ENCODE measurements at places on chromosomes 16 and 17.

GRCh38 chr17:47810200-47810821 is 11.3 kb downstream of the OSBPL7 start:
- peak; percentile 64 for DNase-seq

DNA sequence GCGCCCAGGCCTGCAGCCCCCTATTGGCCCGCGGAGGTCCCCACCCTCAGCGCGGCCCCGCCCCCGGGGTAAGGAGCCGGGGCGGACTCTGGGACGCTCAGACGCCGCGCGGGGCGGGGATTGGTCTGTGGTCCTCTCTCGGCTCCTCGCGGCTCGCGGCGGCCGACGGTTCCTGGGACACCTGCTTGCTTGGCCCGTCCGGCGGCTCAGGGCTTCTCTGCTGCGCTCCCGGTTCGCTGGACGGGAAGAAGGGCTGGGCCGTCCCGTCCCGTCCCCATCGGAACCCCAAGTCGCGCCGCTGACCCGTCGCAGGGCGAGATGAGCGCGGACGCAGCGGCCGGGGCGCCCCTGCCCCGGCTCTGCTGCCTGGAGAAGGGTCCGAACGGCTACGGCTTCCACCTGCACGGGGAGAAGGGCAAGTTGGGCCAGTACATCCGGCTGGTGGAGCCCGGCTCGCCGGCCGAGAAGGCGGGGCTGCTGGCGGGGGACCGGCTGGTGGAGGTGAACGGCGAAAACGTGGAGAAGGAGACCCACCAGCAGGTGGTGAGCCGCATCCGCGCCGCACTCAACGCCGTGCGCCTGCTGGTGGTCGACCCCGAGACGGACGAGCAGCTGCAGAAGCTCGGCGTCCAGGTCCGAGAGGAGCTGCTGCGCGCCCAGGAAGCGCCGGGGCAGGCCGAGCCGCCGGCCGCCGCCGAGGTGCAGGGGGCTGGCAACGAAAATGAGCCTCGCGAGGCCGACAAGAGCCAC is at the start of gene NHERF1:
NHERF1 (plus strand) TSS at position 100 of the 750 bp plus-strand sequence; CDS start at position 319, 219 bp downstream.
- peak; percentile 84 for DNase-seq

GRCh38 chr17:5619088-5619740 is 34.9 kb upstream of the NLRP1 start:
- DNase-seq = no peak

DNA sequence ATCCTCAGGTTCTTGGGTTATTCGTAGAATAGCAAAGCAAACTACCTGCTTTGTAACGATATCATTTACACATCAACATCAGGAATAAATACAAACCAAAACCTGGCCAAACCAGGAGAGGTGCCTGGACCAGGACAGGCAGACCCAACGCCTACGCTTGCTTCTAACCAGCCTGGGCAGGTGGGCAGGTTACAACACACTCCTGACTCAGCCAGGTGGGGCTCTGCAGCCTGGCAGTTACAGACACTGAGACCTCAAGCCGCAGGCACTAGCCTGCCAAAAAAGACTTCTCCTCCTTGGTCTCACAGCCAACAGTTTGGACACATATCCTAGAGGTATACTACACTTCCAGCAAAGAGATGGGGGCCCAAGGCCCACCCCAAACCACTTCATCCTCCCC is 14.0 kb downstream of the ANKRD11 start:
- DNase-seq = no peak

- no peak for DNase-seq
Measured at GRCh38 chr16:50675686-50676610, 5.2 kb downstream of the SNX20 start.

DNA sequence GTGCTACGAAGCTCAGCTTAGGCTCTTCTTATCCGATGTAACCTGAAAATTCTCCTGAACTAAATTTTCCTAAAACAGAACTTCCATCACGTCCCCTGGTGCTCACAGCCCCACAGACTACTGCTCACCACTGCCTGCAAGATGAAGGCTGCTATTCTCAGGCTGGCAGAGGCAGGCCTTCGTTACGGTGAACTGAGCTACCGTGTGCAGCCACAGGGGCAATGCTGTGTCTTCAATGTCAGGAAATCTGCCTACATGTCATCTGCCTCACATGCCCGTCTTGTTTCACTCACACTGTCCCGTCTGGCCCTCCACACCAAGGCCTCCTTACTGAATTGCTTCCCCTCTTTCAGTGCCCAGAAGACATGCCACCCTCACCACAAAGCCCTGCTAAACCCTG is 15.9 kb downstream of the EMC8 start:
- no peak for DNase-seq

DNA sequence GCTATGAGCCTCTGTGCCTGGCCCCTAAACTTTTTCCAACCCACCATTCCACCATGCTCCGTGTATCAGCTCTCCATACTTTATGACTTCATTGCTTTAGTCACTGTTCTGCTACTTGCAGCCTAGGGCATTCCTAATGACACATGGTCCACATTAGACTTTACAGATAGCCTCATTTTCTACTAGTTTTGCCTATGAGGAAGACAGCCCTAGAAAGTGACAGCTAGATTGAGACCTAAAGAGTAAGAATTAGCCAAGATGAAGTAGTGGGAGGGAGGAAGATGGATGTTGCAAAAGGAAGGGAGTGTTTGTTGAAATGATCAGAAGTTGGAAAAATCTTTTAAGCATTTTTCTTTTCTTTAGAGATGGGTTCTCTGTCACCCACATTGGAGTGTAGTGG is 11.0 kb downstream of the C16orf54 start:
- no peak for DNase-seq

GRCh38 chr17:42111871-42112551 is 503 bp downstream of the DHX58 start:
- DNase-seq = no peak

GRCh38 chr16:66890799-66891198 is 10.5 kb downstream of the PDP2 start:
- no peak for DNase-seq

DNA sequence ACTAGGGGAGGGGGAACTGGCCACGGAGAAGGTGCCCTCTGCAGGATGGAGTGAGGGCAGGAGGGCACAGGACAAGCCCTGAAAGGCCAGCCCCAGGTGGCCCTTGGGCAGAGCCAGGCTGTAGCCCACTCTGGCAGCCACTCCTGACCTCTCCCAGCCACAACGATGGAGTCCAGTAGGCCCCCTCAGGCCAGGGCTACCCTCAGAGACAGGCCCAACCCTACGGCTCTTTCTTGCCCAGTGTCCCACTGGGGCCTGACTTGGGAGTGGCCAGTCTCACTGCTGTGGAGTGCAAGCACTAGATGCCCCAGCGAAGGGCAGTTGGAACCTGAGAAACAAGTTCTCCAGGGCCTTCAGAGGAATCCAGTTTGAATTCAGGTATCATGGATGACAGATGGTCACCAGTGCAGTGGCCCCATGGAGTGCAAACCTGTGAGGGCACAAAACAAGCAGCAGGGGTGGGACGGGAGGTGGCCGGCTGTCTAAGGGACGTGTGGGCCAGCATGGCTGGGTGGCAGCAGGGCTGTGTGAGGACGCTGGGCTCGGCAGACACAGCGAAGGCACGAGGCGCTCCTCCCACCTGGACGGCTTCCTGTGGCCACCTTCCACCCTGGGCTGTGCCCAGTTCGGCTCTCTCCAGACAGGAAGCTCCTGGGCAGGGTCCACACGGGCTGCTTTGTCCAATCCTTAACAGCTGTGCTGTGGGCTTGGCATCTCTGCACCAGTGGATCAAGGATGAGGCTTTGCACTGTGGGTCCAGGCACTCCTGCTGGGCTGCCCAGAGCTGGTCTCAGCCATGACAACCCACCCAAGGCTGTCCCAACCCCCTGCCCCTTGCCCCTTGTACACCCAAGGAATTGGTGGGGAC is 72.1 kb downstream of the AMFR start:
- no peak for DNase-seq

DNA sequence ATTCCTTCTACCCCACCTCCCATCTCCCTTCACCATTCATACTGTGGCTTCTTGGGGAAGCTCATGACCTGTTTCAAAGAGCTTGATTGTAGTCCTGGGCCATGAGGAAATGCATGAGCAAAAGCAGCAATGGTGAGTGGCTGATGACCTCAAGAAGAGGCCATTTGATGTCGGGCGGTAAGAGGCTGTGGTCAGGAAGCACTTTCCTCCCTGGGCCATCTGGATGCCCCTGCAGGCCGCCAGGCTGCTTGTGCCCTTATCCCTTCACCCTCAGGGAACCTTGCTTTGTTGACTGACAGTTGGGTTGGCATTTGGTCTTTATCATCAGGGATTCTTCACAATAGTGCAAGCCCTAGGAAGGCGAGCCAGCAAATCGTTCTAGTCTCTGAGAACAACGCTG is 78.3 kb upstream of the TBX2 start:
- DNase-seq = no peak

GRCh38 chr17:72699545-72699944 is 392.9 kb downstream of the SLC39A11 start:
- no peak for DNase-seq

DNA sequence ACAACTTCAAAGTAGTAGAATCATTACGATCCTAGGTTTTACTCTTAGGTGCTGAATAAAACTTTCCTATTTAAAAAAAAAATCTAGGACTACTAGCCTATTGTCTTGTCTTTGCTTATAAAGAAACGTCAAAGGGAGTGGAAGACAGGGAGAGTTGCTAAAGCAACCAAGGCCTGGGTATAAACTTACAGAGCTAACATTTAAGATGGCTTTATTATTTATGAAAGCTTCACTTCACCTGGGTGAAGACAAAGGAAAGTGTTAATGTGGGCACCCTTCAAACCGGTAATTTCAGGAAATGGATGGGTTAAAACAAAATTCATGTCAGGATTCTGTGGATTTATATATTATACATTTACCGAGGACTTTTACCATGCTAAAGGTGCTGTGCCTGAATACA is 2.5 kb downstream of the DUSP14 start:
- no peak for DNase-seq

- no peak for DNase-seq
Measured at GRCh38 chr16:21590796-21591195, 8.6 kb upstream of the METTL9 start.

GRCh38 chr16:74725651-74726455 is 25.2 kb upstream of the MLKL start:
- no peak for DNase-seq

DNA sequence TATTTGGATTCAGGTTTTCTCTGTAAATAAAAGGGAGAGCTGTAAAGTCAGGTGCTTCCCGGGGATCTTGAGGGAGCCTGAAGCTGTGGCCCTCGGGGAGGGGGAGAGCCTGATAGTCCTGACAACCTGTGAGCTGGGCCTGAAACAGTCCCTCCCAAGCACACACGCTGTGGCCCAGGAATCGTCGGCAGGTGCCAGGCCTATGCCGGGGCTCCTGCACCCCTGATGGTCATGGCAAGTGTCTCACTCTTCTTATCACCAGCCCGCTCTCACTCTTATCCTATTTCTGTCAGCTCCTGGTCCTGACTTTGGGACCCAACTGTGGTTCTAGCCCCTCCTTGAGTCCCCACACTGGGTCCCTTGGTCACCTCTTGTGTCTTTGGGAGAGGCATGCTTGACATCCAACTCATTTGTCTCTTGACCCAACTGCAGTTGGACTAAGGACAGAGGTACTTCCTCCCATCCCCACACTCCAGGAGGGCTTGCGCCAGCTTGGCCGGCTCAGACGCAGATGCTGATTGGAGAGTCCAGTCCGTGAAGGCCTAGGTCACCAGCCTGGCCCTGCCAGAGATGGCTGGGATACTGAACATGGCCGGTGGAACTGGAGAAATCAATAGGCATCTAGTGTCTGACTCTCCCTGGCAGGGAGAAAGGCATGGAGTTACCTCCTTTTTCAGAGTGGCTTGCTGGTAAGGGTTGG is 170.5 kb upstream of the WSCD1 start:
- DNase-seq = no peak

DNA sequence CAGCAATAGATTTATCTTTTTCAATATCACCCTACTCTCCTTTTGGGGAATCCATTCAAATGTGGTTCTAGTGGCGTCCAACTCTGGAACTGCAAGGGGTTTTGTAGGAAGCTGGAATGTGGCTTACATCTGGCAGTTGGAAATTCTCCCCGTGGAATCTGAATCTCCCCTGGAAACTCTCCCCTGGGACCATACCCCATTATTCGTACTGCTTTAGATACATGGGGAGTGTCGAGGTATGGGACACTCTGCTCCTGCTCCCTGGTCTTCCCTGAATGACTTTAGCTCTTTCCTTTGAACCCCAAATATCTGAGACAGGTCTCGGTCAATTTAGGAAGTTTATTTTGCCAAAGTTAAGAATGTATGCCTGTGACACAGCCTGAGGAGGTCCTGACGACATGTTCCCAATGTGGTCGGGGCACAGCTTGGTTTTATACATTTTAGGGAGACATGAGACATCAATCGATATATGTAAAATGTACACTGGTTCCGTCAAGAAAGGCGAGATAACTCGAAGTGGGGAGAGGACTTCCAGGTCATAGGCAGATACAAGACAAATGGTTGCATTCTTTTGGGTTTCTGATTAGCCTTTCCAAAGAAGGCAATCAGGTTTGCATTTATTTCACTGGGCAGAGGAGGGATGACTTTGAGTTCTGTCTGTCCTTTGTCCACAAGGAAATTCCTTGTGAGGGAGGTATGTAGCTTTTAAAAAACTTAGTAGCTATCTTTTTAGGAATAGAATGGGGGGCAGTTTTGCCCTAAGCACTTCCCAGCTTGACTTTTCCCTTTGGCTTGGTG is 89.1 kb upstream of the CORO6 start:
- no peak for DNase-seq

DNA sequence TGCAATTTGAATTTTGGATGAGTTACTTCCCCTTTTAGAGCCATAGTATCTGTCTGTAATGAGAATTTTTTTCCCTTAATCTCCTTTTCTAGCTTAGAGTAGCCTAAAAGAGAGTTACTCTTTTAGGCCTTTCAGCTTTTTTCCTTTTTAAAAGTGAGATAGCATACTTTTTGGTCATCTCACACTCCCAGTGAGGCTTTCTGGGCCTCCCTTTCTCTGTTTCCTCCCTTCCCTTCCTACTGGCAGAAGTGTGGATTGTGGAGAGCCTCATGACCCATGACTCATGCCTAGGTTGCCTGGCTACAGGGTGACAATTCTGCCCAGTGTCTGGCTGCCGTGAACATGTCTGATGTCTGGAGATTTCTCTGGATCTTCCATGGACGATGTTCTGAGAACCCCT is 15.2 kb downstream of the KRT23 start:
- peak; percentile 41 for DNase-seq

DNA sequence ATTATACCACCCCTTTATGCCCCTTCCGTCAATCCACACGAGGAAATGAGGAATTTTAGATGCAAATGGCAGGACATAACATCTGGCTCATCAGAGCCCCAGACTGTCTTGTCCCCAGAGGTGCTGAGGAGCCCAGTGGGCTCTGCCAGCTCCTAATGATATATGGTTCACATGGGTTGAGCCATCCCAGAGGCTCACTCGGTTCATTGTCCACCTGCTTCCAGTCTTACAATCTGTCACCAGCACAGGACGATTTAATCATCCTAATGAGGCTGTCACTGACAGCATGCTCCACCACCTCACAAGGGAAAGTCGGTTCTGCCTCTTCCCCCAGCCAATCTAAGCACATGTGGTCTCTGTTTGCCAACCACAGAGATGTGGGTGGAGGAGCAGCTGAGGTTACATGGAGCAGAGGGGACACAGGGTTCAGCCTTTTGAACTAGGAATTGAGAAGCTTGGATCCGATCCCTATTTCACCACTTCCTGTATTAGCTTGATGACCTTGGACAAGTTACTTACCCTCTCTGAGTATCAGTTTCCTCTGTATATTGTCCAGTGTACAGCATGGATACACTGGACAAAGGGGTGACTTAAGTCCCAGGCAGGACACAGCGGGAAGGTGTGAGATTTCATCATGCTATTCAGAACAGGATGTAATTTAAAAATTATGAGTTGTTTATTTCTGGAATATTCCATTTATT is 27.0 kb upstream of the DHX8 start:
- no peak for DNase-seq
